ENCODE measurements at places on chromosomes 1 and 21. TPM values are rescaled to one million over a fixed set of nuclear protein-coding genes. Genes with fewer than 3 reads are reported as not detected.

TAS1R3 gene
- under 0.01 TPM for total RNA-seq

PADI4 gene
- not detected for total RNA-seq

C1orf74 gene
- 2.2 TPM for total RNA-seq

SPATA1 gene
- total RNA-seq = not detected

MCM3AP gene
- total RNA-seq = 60.0 TPM

RPE65 gene
- total RNA-seq = not detected
